ENCODE measurements at places on chromosomes 3 and 15. TPM values are rescaled to one million over a fixed set of nuclear protein-coding genes. Genes with fewer than 3 reads are reported as not detected.

CLSTN2 gene
- total RNA-seq: not detected

GOLGA6L7 gene
- total RNA-seq: not detected

TPRG1 gene
- not detected for total RNA-seq

NANOGP8 gene
- not detected for total RNA-seq

C2CD4A gene
- total RNA-seq: not detected

MED12L gene
- total RNA-seq: 0.29 TPM

CDHR4 gene
- total RNA-seq: not detected

ARHGEF3 gene
- total RNA-seq: 9.6 TPM

ARL13B gene
- 8.7 TPM for total RNA-seq

TMOD2 gene
- 1.7 TPM for total RNA-seq

NCKIPSD gene
- total RNA-seq: 31.4 TPM

PRR20G gene
- not detected for total RNA-seq

RBPMS2 gene
- total RNA-seq: not detected

RBM15B gene
- total RNA-seq: 22.2 TPM

TBC1D5 gene
- total RNA-seq: 52.5 TPM

FGF12 gene
- under 0.01 TPM for total RNA-seq

OR5K2 gene
- total RNA-seq: not detected

ATXN7 gene
- total RNA-seq: 5.0 TPM

TGM4 gene
- not detected for total RNA-seq

PLIN1 gene
- 0.53 TPM for total RNA-seq

PPIB gene
- 1,120 TPM for total RNA-seq

RTP3 gene
- total RNA-seq: not detected

SKOR1 gene
- total RNA-seq: under 0.01 TPM

SCAANT1 gene
- not detected for total RNA-seq

GPD1L gene
- 5.8 TPM for total RNA-seq

FETUB gene
- not detected for total RNA-seq

MTMR10 gene
- 11.0 TPM for total RNA-seq

CHST13 gene
- total RNA-seq: not detected

PLCB2 gene
- total RNA-seq: not detected

AMOTL2 gene
- total RNA-seq: 105 TPM

EOMES gene
- not detected for total RNA-seq

FHIT gene
- total RNA-seq: not detected

CCRL2 gene
- 5.0 TPM for total RNA-seq

FOXB1 gene
- total RNA-seq: not detected

ALDH1A2 gene
- total RNA-seq: 2.6 TPM

CCR8 gene
- total RNA-seq: not detected

CLRN1 gene
- not detected for total RNA-seq

IL1RAP gene
- 11.7 TPM for total RNA-seq

C3orf22 gene
- not detected for total RNA-seq

INSYN1 gene
- not detected for total RNA-seq

SLC15A2 gene
- under 0.01 TPM for total RNA-seq

RAD51 gene
- total RNA-seq: 5.5 TPM

GP9 gene
- total RNA-seq: not detected

ATP6V1A gene
- 54.2 TPM for total RNA-seq

ZSCAN29 gene
- total RNA-seq: 5.7 TPM

ITIH1 gene
- total RNA-seq: not detected

TUBGCP5 gene
- total RNA-seq: 17.4 TPM

C3orf20 gene
- not detected for total RNA-seq

CADPS gene
- total RNA-seq: under 0.01 TPM

CPNE4 gene
- not detected for total RNA-seq

TGM5 gene
- not detected for total RNA-seq

WDR93 gene
- total RNA-seq: 1.2 TPM

HHLA2 gene
- not detected for total RNA-seq

TMEM44 gene
- 12.6 TPM for total RNA-seq

LTF gene
- not detected for total RNA-seq

GNAT1 gene
- not detected for total RNA-seq

SNTN gene
- total RNA-seq: not detected

AMT gene
- total RNA-seq: 0.58 TPM

SLC28A1 gene
- total RNA-seq: not detected
